Stimulated activated CD8-positive, alpha-beta memory T cell treated with anti-CD3 and anti-CD28 coated beads, Interleukin-15, amount 100 ng/mL, for 24 hours (primary cell): ENCODE measurements at places on chromosomes 2 and 18.

DNA sequence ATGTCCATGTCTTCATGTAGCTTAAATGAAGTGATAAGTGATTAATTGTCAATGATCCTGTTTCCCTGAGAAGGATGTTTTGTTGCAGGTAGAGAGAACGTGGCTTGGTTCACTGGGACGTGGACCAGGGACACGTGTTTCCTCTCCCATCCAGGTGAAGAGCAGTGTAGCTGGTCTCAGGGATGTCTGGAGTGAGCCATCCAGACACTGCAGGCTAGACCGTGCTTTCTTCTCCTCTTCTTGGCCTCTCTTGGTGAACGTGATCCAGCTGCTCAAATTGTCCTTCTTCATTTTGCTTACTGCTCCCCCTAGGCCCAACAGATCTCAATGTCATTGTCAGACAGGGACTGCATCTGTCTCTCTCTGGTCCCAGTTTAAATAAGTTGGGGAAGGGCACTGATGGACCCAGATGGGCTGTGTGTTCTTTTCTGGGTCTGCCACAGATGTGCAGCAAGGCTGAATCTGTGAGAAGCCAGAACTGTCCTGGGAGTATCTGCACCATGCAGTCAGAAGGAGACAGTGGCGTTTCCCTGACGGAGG, 263.8 kb downstream of the CYRIA start:
- DNase-seq = no peak

DNA sequence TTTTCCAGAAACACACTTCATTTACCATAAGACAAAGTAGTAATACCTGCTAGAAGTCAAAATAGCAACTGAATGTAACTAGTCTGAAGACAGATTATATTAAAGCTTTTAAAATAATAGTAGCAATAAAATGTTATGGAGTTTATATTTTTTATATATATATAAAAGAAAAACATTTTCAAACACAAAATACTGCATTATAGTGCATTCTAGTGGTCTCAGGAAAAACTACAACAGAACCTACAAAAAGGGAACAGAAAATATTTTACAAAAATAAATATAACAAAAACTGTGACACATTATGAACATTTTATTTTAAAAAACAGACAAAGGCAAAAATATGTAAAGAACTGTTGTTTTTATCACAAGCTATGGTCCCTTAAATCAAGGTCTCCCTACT, 48.0 kb downstream of the STRN start:
- DNase-seq = no peak

GRCh38 chr2:44980751-44981713, 28.2 kb downstream of the SIX2 start:
- no peak for DNase-seq

DNA sequence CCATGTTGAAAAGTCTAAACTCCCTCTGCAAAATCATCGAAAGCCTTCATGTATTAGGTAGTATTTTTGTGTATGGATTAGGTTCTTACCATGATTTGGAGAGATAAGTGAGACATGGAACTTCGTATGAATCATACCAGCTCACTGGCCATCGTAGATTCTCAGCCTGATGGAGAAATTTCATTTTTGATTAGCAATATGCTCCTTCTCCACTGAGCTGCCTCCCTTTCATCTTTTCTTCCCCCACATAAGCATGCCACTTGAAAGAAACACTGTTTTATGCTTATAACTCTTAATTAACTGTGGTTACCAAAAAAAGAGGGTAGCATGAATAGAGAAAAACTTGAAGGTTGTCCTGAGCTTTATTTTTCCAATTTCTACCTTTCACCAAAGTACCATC, 111.9 kb downstream of the NCK2 start:
- DNase-seq = no peak

DNA sequence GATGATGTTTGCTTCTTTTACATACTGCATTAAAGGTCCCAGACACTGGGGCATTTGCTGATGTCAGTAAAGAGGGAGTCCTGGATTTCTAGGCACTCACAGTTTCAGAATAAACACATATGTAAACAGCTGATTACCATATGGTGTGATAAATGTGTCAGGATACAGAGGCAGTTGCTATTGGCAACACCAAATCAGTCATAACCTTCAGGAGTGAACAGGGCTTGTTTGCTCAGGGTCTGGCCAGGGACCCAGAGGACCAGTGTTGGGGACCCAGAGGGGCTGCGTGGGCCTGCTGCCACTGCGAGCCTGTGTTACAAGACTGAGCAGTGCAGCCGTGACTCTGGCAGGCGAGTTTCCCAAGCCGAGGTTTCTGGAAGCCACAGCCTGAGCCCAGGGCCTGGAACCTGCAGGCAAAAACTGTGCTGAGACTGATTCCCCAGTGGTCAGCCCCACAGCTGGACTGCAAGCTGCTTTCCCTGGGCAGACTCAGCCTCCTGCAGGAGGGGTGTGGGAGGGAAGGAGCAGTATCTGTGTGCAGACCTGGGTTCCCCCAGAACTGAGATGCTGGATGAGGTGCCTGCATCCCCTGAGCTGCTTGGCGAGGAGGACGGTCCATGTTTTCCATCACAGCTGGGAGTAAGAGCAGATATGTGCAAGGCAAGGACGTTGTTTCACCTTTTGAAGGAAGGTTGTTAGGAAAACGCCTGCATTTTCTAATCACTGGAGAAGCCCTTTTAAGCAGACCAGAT, 23.6 kb downstream of the ASAP2 start:
- DNase-seq = no peak

DNA sequence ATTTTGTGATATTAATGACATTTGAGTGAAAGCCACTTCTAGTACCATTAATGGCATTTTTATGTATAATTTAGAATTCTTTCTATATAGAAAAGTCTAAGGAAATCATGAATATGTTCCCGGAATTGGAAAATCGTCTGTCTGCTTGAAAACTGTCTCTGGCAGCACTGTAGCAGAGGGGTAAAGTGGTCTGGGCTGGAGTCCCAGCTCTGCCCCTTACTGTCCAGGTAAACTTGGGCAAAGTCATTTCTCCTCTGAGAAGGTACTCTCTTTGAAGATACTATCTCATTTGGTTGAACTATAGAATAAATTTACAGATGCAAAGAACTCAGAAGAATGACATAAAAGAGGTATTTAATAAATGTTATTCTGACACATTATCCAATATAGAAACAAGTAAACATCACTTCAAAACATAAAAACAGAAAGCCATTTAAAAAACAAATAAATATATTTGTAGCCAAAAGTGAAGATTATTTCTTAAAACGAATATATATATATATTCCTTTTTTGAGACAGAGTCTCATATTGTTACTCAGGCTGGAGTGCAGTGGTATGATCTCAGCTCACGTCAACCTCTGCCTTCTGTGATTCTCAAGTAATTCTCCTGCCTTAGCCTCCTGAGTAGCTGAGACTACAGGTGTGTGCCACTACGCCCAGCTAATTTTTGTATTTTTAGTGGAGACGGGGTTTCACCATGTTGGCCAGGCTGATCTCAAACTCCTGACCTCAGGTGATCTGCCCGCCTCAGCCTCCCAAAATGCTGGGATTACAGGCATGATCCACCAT, 149.8 kb upstream of the ITGA4 start:
- DNase-seq = no peak

DNA sequence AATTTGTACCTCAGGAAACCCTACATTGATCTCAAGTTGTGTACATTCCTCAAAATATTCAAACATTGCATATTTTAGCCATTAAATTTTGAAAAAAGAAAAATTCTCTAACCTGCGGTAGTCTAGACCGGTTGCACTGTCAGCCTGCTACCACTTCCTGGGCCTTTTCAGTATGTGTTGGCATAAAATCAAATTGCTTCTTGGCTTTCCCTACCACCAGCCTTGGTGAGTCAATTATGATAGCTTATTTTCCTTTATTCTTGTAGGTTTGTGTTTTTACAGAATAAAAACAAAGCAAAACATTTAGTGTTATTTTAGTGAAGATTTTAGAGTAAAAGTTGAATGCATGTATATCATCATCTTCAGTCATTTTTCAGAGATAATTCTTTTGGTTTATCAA, 61.2 kb downstream of the FAM171B start:
- no peak for DNase-seq

DNA sequence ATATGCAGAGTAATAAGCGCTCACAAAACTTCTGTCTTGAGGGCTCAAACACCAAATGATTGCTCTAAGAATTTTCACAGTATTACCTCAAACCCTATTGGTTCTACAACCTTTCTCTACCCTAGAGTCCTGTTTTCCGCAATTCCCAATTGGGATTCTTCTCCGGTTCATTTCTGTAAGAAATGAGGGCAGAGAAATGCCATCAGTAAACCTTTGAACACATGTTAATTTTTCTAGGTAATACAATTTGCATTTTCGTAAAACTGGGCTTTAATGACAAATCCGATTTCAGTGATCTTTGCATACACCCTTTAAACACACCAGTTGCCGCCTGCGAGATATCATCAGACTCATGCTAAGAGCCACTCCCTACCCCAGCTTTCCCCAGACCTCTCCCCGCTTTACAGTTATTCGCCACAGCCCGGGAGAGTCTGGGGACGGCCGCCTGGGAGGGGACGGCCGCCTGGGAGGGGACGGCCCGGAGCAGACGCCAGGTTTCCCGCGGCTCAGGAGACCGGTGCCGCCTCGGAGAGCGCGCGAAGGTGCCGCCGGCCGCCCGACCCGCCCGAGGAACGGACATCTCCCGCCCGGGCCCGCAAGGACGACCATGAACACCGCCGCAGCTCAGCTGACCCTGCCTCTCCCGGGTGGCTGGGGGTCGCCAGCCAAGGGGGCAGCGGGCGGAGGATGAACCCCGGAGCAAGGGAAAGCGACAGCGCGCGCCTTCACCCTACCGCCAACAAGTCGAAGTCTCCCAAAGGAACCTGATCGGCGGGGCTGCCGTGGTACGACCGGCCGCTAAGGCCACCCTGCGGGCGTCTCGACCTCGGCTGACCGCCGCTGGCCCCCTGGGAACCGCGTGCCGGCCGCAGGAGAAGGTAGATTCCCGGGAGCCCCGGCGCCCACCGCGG, 463 bp downstream of the SMC6 start:
- no peak for DNase-seq

DNA sequence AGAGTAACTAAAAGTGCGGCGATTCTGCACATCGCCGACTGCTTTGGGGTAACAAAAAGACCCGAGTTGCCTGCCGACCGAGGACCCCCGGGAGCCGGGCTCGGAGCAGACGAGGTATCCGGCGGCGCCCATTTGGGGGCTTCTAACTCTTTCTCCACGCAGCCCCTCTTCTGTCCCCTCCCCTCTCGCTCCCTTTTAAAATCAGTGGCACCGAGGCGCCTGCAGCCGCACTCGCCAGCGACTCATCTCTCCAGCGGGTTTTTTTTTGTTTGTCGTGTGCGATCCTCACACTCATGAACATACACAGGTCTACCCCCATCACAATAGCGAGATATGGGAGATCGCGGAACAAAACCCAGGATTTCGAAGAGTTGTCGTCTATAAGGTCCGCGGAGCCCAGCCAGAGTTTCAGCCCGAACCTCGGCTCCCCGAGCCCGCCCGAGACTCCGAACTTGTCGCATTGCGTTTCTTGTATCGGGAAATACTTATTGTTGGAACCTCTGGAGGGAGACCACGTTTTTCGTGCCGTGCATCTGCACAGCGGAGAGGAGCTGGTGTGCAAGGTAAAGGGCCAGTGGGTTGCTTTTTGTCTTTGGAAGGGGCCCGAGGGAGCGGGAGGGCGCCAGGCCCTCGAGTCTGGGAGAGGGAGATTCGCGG, 1.4 kb downstream of the TRIB2 start:
- DNase-seq = no peak

DNA sequence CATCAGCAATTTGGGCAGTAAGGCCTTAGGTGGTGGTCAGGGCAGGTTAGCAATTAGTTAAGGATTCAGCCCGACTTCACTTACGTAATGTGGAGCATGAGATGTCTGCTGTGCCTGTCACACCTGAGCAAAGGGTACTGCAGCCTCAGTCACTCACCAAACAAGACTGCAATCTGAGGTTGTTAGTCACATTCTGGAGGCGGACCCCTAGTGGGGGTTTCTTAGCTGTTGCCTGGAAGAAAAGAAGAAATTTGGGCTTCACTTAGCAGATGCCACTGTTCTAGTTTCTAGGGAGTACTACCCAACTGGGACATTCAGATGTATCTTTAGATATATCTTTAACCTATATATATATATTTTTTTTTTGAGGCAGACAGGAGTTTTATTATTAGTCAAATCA, 529.9 kb downstream of the SLC4A3 start:
- no peak for DNase-seq

- DNase-seq = no peak
These were observed 97.1 kb downstream of the MGAT5 start for GRCh38 chr2:134351016-134351415.

DNA sequence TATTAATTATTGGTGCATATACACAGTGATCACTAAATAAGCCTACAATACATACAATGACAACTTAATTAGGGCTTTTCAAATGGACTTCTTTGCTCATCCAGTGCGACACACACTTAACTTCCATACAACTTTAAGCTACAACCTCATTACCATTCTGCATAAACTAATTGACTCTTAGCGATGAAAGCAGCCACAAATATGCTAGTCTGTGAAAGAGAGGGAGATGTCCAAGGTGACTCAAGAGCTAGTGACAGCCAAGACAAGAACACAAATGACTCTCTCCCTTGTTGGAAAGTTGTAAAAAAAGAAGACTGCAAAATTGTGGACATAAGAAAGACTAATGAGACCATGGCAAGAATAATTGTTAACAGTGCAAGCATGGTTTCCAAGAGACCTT, 264.8 kb downstream of the ARHGAP15 start:
- no peak for DNase-seq

DNA sequence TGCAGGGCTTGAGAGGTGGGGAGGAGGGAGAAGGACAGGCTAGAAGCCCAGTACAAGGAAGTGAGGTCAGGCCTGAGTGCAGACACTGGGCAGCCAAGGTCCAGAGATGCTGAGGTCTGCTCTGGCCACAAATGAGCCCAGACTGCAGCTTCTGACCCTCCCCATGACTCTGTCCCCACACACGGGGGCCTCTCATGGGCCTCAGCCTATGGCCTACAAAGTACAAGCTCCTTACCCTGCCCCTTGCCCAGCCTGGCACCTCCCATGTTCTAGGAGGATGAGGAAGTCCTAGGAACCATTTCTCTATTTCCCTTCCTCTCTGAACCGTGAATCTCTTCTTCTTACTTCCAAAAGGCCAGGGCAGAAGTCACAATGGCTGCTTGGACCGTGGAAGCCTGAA, 193.8 kb downstream of the ANKRD30B start:
- DNase-seq = no peak

DNA sequence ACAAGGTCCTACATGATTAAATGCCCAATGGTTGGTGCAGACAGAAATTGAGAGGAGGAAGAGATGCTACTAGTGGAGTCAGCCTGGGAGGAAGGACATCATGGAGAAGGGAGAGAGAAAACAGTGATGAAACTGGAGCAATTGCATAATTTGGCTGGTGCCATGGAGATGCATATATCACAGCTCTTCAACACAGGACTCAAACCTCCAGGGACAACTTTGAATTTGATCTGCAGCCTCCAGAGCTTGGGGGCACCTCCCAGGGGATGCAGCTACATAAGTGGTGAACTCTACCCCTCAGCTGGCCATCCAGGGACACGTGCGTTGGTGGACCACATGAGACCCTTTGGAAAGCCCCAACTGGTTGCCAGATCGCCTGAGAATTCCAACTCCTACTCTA, 80.4 kb downstream of the CTAGE1 start:
- DNase-seq = no peak

- no peak for DNase-seq
These were observed 3.6 kb upstream of the KIAA2012 start for GRCh38 chr2:202069170-202070067.

GRCh38 chr2:223043164-223043941, 8.6 kb upstream of the KCNE4 start:
- no peak for DNase-seq
